ENCODE measurements at places on chromosomes 6 and 20.

- DNase-seq = no peak
These were observed 239.9 kb downstream of the HIVEP2 start for GRCh38 chr6:142705054-142705453.

GRCh38 chr20:24693466-24694156 is 224.2 kb downstream of the SYNDIG1 start:
- no peak for DNase-seq

- no peak for DNase-seq
These were observed 45.0 kb upstream of the RIPOR2 start for GRCh38 chr6:24980507-24981385.

DNA sequence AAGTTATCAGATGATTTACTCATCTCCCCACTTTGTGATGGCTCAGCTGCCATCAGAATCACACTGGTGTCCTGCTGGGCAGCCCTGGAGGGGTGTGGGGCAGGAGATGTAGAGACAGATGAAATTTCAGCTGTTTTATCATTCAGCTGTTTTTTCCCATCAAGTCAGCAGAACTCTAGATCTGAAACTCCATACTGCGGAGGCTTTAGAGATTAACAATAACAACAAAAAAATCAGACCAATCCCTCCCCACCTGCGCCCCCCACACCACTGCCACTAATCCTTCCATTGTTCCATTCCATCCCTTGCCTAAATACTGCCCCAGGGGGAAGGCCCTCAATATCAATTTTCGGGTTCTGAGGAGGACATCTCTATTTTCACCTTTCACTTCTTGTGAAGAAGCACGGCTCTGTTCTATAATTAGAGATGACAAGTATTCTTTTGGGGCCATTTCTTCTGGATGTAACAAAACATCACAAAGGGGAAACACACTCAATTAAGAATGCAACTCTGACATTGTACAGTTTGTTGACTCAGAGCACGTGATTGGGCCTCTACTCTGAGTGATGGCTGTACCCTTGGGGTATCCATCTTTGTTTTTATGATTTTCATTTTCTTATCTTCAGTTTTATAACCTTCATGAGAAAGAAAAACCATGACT is 396.3 kb downstream of the ZFAND3 start:
- DNase-seq = no peak

DNA sequence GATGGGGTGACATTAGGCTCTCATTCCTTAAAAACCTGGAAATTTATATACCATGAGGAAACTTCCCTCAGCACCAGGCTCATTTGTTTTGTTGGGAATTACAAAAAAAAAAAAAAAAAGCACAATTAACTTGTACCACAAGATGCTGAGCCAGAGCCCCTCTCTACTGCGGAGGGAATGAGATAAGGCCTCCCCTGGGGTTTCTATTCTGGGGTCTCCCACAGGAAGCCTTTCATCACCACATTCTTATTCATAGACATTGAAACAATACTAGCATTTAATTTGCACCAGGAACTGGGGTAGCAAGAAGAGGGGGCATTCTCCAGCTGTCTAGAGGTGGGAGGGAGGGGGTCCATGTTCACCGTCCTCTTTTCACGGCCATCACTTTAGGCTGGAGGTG is 23.0 kb upstream of the RPS6KA2 start:
- no peak for DNase-seq

- DNase-seq = no peak
These were observed 119.5 kb downstream of the FOXC1 start for GRCh38 chr6:1729133-1729749.

DNA sequence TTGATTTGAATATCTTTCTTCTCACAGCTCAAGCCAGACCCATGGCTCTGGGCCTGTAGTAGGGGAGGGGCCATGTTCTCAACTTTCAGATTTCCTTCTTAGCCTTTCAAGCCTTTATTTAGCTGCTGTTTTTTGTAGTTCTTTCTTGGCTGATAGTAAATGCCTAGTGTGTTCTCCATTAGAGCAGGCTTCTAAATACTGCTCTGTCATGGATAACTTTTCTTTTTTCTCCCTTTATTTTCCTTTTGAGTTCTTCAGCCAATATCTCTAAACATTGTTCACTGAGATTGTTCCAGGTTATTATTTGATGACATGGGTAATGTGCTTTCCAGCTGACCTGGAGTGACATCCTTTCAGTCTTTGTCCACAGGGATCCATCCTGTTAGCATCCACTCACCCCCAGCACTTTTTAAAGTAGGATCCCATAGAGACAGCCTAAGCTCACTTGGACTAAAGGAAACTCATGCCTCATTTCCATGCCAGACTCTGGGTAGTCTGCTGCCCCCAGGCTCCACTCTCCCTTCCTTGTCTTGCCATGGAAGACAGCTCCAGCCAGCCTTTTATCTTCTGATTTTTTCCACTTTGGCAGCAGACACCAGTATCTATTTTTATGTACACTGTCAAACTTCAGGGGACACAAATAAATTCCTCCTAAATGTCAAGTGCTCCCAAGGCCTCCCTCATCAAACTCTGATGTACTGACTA is 645.6 kb downstream of the RNF144B start:
- no peak for DNase-seq

DNA sequence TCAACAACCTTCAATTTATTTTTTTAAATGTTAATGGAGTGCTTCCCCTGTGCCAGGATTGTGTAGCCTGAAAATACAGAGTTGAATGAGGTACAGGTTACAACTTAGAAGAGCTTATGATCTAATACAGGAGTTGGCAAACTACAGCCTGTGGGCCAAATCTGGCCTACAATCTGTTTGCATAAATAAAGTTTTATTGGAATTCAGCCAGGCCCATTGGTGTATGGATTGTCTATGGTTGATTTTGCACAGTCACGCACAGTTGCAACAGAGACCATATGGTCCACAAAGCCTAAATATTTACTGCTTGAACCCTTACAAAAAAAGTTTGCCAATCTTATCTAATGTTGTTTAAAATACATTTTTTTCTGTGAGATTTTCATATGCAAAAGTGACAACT is 177.3 kb upstream of the CCN2 start:
- DNase-seq = no peak

DNA sequence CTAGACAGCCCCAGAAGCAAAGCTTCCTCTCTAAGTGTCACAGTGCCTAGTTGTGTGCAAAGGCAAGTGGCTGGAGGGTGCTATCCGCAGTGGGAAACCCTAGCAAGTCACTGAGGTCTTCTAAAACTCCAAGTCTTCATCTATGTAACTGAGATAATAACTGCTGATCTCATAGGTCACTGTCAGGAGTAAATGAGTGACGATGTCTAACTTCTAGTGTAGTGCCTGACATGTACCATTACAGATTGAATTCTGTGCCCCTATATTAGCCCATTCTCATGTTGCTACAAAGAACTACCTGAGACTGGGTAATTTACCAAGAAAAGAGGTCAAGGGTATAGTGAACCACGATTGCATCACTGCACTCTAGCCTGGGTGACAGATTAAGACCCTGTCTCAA is 253.5 kb upstream of the JARID2 start:
- DNase-seq = no peak

- no peak for DNase-seq
These were observed 552.3 kb upstream of the FLRT3 start for GRCh38 chr20:14889496-14890255.

DNA sequence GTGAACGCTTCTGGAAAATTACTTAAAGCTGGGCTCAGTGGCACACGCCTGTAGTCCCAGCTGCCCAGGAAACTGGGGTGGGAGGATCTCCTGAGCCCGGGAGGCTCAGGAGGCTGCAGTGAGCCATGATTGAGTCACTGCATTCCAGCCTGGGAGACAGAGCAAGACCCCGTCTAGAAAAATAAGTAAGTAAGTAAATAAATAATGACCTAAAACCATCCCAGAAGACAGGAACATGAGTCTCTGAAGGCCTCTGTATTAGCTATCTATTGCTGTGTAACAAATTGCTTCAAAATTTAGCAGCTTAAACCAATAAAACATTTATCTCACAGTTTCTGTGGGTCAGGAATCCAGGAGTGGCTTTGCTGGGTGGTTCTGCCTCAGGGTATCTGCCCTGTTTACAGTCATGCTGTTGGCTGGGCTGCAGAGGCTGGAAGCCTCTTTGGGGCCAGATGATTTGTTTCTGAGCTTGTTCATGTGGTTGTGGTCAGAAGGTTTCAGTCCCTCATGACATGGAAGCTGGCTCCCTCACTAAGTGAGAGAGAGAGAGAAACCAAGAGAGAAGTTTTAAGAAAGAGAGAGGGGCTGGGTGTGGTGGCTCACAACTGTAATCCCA is 48.4 kb upstream of the NCOA3 start:
- no peak for DNase-seq

GRCh38 chr6:125597411-125598253 is 151.8 kb upstream of the HEY2 start:
- DNase-seq = no peak

DNA sequence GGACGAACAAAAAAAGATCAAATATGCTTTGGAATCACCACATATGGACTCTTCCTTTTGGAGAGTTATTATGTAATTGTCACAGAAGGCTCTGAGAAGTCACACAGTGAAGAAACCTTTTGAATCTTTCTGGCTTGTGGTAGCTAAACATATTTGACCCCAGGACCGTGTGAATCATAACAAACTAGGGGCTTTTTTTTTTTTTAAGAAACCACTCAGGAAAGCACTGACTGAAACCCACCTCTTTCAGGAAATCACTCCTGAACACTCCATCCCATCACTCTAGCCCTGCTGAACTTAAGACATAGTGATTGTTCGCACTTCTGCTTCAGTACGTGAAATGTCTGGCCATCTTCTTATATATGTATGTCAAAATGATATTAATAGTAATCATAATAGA is 495.9 kb upstream of the ARID1B start:
- DNase-seq = no peak

DNA sequence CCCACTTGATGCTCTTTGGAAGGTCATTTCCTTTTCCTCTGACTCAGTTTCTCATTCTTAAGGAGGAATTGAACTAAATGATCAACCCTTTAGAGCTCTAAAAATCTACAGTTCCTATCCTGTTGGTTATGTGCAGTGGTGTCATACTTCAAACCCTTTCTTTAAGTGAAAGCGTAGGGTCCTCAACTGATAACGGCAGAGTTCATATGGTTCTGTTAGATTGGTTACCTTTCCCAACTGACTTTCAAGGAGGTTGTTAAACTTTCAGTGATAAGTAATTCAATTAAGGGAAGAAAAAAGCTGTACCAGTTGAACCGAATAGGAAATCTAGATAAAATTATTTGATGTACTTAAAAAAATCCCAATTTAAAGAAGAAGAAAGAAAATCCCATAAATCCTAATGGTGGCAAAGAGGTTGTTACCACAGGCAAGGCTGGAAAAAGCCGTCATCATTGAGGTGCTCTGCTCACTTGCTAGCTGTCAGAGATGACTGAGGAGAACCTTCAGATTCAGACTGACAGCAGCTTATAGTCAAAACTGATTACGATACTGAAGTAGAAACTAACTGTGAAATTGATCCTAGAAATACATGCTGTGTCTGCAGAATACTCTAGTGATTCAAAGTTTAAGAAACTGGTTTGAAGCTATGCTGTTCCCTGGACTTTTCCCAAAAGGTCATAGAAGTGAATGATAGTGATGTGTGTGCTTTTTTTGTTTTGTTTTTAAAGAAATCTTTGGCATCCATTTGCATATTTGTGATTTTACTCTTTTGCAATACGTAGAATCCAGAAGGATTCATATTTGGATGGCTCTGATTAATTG is 16.2 kb downstream of the TMEM14A start:
- no peak for DNase-seq

GRCh38 chr20:38129248-38129865 is 35.7 kb downstream of the TGM2 start:
- DNase-seq = no peak

GRCh38 chr20:39778847-39779604 is 816.9 kb downstream of the DHX35 start:
- DNase-seq = no peak

DNA sequence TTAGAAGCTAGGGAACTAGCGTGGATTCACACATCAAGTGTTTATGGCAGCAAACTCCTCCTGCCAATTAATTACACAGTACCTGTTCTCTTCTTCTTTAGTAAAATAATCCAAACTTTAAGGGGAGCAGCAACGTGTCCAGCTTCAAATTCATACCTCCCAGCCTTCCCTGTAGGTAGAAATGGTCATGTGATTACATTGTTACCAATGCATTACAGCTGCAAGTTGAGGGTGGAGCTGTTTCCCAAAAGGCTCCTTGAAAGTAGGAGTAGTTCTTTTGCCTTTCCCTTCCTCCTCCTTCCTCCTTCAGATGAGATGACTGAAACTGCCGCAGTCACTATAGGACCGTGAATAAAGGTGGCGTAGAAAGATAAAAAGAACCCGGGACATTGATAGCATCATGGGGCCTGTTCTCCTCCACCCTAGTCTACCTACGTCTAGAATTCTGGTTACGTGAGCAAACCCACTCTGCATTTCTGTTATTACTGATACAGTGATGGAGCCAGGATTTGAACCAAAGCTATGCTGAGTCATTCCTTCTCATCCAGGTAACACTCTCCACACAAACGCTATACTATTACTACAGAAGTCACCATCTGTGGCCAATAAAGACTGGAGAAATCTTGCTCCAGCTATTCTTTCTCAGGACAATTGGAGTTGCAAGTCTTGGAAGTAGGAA is 18.2 kb downstream of the LINC00237 start:
- no peak for DNase-seq

GRCh38 chr6:157232161-157232895 is 91.0 kb downstream of the TMEM242 start:
- DNase-seq = no peak
